SK-N-SH treated with all-trans-retinoic acid at 6 μM for 48 hours (cell line): ENCODE measurements at places on chromosomes 2 and 18.
A peak's percentile ranks its signal among the peaks of the same experiment; 100 is the strongest.

DNA sequence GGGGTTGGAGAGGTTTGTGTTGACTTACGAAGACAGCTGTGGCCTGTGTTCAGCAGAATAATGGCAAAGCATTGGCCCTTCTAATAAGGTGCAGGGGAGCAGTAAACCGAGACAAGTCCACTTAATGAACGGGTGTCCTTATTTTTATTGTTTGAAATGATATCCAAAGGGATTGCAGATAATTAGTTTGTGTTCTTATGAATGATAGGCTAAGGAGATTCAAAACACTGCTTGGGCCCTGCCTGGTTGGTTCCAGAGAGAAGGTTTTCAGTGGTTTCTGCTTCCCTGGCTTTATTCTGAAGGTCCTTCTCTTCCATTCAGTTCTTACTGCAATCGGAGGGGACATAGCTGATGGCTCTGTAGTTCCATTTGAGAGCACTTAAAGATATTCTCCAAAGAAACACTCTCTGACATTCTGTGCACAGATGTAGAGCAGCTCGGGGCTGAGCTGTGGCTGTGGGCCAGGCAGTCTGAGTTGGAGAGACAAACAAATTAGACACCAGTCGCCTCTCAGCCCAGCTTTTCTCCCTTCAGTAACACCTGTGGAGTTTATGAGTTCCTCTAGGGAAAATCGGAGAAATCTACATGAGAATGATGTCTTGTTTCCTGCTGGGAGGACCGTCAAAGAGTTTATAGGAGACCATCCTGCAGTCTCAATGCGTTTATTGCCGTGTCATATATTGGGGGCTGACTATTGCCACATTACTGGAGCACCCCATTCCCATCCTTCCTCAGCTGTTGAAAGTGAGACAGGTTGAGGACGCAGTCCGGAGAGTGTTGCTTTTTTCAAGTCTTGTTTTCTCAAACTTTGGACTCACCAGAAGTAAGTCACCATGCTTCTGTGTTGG lies 6.5 kb downstream of the GREB1 start:
- ATAC-seq, result no peak

DNA sequence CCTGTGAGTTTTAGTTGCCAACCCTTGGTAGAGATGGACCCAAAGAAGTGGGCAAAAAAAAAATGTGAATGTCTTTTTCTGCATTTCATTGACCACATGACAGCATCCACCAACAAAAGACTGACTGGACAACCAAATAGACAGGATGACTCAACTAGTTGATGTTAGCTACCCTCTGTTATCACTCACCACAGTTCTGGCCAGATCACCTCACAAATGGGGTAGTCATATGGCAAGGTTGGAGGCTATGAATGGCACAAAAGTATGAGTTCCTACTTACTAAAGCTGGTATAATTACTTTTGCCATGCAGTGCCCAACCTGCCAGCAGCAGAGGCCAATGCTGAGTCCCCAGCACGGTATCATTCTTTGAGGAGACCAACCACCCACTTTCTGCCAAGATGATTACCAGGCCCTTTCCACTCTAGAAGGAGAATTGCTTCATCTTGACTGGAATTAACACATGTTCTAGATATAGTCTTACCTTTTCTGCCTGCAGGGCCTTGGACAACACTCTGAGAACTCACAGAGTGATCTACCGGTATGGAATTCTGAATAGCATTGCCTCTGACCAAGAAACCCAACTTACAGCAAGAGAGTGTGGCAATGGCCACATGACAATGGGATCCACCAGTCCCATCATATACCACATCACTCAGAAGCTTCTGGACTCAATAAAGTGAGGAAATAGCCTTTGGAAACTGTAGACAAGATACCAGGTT lies 20.1 kb upstream of the TCF7L1 start:
- no peak for ATAC-seq

- ATAC-seq, result no peak
These were observed 449.8 kb downstream of the NRXN1 start for GRCh38 chr2:50582164-50582563.

DNA sequence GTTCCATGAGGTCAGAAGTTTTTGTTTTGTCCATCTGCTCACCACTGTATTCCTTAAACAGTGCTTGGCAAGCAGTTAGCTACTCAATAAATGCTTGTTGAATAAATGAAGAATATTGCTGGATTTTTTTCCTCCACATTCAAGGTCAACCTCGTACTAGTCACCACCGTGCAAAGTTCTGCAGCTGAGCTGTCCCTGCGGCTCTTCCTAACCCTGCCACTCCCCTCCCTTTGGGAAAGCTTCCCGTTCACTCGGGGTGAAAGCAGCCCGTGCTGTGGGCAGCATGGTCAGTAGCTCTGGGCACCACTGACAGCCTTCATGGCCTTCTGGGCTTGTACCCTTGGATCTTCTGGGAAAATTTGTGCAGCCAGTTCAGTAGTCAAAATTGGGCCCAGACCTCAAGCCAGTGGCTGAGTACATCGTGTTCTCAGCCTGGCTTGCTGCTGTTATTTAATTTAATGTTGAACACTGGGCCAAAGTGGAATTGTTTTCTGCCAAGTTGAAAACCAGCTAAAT lies 469.3 kb upstream of the RAB12 start:
- no peak for ATAC-seq

GRCh38 chr18:64118406-64118805 lies 30.5 kb downstream of the LINC00305 start:
- no peak for ATAC-seq

GRCh38 chr18:53324353-53324752 lies 900.1 kb downstream of the MBD2 start:
- no peak for ATAC-seq

DNA sequence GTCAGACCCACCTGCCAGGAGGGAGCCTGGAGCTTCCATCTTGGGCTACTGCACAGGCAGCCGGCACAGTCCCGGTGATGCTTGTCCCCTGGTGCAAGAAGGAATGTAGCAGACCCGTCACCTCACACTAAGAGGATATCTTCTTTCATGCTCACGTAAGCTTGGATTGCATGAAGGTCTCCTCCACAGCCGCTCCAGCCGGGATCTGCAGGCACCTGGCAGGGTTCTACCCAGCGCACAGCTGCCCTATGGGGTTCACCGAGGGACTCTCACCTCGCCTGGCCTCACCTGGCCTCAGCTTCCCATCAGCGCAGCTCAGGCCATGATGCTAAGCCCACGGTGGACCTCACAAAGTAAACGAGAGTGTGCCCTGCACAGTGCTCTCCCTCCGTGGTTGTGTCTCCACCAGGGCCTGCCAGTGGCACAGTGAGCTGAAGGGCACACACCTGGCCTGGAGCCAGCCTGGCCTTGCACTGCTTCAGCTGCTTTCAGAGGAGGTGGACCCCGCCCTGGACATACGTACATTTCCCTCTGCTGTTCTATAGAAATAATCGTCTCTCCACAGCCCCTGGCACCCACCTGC lies 239.1 kb downstream of the SEPTIN10 start:
- no peak for ATAC-seq

GRCh38 chr18:32469190-32469651 lies 1.5 kb downstream of the GAREM1 start:
- ATAC-seq, result peak; percentile 68

- no peak for ATAC-seq
These were observed 185.4 kb downstream of the INHBB start for GRCh38 chr2:120531365-120531764.

DNA sequence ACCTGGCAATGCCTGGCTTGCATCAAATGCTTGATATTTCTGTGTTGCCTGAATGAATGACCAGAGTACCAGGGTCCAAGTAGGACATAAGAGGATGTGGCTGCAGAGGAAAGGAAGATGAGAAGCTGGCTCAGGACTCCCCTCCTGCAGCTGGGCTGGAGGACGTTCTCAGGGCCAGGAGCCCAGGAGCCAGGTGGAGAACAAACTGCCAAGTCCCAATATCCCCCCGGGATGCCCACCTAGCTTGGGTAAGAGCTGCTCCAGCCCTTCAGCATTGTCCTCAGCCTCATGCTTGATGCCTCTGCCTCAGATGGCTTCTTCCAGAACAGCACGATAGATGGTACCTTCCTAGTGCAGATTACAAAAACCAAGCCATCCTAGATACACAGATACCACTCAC lies 8.6 kb upstream of the ATP6V1B1 start:
- no peak for ATAC-seq

GRCh38 chr2:206846981-206847834 lies 81.8 kb downstream of the FASTKD2 start:
- ATAC-seq, result no peak

- ATAC-seq, result no peak
These were observed 148.3 kb downstream of the PLCL1 start for GRCh38 chr2:197952540-197953202.

DNA sequence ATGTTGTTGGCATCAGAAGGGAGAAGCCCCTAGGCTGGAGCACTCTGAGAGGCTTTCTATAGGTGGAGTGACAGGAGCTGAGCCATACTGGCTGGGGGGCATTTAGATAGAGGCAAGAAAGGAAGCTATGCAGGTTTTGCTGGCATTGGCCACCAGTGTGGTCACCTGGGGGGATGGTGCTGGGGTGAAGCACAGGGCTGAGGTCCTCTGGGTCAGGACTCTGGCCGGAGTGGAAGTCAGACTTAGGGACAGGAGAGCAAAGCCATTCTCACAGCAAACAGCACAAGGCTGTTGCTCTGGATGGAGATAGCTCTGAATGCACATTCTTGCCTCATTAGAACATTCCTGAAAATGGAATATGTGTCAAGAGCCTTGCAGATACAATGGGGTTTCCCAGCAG lies 47.4 kb downstream of the NTSR2 start:
- no peak for ATAC-seq

DNA sequence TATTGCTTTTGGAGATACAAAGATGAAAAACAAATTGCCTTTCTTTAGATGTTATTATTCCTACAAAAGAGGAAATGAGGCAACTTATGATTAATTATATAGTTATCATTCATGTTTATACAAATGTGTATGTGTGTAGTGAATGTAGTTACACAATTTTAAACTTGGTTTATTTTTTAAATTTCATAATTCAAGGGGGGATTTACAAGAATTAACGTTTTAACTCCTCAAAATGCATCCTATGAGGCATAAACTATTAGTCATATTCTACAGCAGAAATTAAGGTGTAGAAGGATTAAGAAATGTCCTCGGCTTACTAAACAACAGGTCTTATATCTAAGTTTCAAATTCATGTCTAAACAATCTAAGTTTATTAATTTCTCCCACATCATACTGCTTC lies 1545.8 kb downstream of the LRP1B start:
- ATAC-seq, result no peak

DNA sequence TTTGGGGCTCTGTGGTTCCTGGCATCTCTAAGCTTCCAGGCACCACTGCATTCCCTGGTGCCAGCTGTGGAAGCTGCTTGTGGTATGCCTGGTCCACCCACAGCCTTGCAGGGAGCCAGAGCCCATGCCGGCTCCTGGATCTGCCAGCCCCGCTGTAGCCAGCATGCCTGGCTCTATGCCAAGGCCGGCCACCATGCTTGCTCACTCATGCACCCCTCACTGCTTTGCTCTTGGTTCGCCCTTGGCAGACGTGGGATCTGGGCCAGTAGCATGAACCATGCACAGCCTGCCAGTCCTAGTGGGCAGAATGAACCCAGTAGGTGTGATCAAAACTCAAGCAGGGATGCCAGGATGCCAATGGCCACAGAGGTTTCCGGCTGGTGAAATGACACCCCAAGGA lies 634.2 kb upstream of the TMEFF2 start:
- no peak for ATAC-seq

- ATAC-seq, result no peak
These were observed 101.6 kb upstream of the FAM136A start for GRCh38 chr2:70403267-70404053.

GRCh38 chr2:138496096-138496651 lies 5.4 kb upstream of the SPOPL start:
- ATAC-seq, result no peak

DNA sequence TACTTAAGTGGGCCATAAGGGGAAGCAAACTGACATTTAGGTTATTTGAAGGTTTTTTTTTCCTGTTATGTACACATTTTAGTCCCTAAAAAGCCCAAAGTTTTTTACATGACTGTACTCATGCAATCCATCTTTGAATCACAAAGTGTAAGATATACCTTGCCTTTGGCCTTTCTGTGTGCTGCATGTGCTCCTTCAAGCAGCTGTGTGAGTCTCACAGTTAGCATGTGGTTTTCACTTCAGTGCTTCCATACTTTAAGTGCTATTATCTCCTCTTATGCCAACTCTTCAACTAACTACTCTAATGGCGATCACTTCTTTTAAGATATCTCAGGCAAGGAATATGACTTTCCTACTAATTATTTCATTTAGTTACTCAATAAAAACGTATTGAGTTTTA lies 597.1 kb upstream of the ACVR2A start:
- no peak for ATAC-seq

DNA sequence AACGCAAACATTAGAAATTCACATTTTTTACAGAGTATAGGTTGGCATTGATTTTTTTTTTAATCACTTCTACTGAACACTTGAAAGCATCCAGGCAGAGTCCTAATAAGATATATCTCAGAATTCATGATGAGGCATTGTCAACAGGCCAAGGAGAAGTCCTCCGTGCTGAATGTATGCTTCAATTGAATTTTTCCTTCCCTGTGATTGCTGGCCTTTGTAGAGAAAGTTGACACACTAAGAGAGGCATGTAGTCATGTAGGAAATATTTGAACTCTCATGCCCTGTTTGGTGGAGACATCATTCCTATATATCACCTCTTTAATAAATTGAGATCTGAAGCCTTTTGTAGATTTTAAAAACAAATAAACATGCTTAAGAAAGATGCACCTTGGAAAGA lies 844.9 kb downstream of the CPS1 start:
- no peak for ATAC-seq

- ATAC-seq, result no peak
These were observed 10.1 kb downstream of the RAMP1 start for GRCh38 chr2:237869343-237870102.

DNA sequence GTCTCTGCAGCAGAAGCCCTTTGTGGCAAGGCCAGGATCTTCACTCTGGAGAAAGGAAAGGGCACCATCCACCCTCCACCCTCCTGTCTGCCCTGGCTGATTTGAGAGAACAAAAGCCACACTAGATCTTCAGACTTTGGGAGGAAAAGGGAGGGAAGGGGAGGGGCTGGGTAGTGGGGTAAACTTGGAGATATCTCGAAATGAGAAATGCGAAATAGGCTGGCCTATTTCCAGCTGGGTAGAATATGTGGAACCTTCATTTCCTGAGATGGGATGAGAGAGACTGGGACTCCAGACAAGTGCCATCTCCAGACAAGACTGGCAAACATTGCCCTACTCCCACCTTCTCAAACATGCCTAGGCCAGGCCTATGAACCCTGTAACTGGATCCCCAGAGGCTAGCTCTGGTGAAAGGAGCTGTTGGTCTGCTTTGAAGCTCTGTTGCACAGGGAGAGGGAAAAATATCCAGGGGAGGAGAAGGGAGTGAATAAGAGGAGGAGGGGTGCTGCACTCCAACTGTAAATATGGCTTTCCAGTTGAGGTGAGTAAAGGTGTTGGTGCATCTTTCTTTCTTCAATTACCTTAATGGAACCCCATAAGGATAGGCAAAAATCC lies 1.7 kb downstream of the HOXD12 start:
- ATAC-seq, result no peak
